ENCODE measurements at places on chromosomes 3 and 15.

DNA sequence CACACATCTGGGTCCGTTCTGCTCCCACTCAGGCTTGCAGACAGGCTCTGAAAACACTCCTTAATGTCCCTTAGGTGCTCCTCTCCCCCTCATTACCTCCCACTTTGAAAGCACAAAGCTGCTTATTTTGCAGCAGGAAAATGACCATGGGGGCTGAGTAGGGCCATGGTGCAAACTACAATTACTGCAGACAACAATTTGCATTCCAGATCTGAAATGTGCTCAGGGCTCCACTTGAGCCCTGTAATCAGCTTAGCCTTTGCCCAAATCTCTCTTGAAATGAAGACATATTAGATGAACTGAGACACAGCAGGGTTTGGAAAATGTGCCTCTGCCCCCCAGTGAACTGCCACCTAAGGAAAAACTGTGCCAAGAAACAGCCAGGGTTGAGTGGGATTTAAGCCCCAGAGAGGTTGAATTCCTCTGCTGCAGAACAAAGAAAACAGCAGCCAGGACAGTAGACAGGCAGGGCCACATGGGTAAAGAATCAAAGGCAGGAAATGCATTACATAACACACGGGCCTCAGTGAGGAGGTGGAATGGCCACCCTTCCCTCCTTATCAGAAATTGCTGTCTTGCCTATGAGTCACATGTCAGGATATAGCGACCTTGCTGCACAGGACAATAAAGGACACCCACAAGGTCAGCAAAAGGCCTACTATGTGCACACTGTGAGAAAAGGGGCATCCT is 126.8 kb upstream of the ARHGEF3 start:
- DNase-seq: no peak

DNA sequence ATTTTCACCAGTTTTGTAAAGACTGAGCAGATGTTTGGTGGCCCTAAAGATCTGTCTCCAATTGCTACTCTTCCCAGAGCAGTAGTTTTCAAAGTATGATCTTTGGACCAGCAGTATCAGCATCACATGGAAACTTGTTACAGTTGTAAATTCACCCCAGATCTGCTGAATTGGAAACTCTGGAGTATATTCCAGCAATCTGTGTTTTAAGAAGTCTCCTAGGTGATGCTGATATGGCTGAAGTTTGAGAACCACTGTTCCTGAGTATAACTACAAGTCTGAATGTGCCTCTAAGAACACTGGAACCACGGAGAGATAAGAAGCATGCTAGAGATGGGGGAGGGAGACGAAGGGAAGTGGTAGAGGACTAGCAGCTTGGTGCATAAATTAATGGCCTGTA is 45.7 kb downstream of the NUDT16 start:
- no peak for DNase-seq

GRCh38 chr3:43770426-43771103 is 79.8 kb downstream of the ABHD5 start:
- DNase-seq: no peak

- no peak for DNase-seq
These were observed 38.5 kb upstream of the CDAN1 start for GRCh38 chr15:42775416-42775815.

- no peak for DNase-seq
These were observed 754.8 kb downstream of the ROBO1 start for GRCh38 chr3:79012946-79013362.

DNA sequence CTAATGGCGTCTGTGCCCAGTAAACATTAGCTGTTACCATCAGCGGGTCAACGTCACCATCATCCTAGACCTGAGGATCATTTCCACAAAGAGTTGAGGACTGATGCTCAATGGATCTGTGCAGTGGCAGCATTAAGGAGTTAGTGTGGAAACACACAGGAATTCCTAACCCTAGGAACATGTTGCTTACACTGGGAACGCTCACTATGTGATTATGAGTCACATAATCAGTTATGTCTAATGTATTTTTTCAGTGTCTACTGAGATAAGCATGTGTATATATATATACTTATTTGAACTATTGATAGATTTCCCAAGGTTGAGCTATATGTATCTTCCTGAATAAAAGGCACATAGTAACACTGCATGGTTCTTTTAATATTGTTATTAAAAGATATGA is 19.0 kb downstream of the ARNT2 start:
- no peak for DNase-seq

DNA sequence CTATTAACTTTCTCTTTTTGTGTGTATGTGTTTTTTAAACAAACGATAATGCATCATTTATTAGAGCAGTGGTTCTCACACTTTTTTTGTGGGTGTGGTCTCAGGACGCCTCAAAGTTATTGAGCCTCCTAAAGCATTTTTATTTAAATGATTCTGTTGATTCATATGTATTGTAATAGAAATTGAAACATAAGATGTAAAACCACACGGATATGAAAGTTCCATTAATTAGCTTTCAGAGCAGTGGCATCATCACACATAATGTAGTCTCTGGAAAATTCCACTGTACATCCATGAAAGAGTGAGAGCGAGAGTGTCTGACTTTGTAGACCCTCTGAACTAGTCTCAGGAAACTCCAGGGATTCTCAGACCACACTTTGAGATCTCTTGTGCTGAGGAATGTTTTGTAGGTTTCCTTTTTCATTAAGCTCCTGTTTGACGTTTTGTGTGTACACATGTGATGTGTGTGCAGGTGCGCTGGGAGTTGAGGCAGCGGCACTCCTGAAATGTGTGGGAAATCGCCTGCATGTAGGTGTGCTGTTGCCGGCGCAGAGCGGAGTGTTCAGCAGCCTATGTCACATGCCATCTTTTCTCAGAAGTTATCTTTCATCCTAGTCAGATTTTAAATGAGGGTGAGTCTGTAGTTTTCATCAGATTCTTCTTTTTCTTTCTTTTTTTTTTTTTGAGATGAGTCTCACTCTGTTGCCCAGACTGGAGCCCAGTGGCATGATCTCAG is 5.3 kb upstream of the TRAK1 start:
- DNase-seq: no peak

- no peak for DNase-seq
These were observed 59.7 kb upstream of the LRRN1 start for GRCh38 chr3:3739330-3740060.

Measured in omental fat pad (tissue), 4 donors.